D721Med (cell line): ENCODE measurements at places on chromosomes 7 and 10.

DNA sequence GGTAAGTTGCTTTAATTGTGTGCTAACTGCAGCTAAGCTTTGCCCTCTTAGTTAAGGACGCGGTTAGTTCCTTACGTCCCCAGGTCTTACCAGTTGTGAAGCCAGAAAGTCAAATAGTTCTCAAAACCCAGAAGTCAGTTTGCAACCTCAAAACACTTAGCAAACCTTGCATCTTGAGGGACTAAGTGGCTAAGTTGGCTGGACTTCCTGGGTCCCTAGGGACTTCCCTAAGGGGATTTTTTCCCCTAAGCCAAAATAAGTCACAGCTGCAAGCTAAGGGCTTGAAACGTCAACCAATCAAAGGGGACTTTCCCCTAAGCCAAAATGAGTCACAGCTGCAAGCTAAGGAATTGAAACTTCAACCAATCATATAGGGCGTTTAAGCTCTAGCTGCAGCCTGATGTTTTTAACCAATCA, 36.2 kb upstream of the HECW1 start:
- DNase-seq = no peak

DNA sequence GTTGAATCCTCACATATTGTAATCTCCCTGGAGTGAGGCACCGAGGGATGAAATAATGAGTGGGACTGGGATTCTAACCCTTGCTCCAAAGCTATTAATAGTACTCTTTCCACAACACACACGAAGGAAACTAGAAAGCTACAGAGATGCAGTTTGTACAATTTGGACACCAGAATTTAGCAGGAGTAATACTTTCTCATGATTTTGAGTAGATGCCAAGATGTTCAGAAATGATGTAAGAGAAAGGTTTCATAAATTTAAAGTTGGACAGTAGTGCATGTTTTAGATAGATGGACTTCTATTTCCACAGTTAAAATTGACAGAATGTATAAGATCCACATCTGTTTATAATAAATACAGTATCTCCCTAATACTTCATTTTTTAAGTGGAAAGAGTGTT, 46.5 kb downstream of the PRR15 start:
- DNase-seq = no peak

DNA sequence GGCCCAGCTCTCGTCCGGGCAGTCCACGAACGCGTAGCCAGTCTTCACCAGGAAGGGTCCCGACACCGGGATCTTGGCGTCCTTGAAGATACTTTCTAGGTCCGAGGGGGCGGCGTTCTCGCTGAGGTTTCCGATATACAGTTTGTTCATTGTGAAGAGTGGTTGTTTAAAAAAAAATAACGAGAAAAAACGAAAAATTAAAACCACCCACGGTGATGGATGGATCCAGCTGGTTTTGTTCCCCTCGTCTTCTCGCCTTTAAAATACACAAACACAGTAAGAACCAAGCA, 385 bp downstream of the IGF2BP3 start:
- DNase-seq = no peak

DNA sequence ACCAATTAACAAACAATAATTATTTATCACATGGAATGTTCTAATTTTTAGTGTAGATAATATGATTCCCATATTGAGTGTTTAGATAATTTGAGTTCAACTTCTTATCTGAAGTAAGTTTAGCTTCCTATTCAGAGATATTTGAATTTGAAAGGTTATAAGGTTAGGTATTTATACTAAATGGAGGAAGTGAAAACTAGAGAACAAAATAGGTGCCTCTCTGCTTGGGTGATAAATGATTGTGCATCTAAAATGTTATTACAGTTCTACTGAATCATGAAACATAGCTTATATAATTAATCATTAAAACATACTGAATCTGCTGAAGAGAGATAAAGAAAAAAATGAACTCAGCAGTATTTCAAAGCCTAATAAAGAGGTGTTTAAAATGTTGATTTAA, 1174.3 kb downstream of the XPNPEP1 start:
- no peak for DNase-seq

- no peak for DNase-seq
These were observed 145.4 kb downstream of the BUB3 start for GRCh38 chr10:123299598-123299997.

- no peak for DNase-seq
These were observed 75.0 kb downstream of the NKX6-2 start for GRCh38 chr10:132710746-132711612.

DNA sequence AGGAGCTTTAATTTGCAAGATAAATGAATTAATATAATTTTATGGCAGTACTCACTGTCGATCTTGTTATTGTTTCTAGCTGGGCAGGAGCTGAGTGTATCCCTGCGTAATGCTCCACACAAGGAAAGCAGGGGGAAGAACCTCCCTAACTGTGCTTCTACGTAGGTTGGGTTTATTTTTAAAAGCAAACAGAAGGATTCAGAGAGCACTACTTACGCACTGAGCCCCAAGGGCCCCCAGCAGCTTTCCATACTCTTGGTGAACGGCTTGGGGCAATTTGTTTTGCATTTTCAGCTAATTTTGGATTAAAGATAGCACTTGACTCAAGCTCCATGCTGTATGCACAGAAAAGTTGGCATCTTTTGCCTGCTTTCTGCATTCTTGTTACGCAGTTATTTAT, 9.6 kb downstream of the DUSP5 start:
- DNase-seq = no peak

DNA sequence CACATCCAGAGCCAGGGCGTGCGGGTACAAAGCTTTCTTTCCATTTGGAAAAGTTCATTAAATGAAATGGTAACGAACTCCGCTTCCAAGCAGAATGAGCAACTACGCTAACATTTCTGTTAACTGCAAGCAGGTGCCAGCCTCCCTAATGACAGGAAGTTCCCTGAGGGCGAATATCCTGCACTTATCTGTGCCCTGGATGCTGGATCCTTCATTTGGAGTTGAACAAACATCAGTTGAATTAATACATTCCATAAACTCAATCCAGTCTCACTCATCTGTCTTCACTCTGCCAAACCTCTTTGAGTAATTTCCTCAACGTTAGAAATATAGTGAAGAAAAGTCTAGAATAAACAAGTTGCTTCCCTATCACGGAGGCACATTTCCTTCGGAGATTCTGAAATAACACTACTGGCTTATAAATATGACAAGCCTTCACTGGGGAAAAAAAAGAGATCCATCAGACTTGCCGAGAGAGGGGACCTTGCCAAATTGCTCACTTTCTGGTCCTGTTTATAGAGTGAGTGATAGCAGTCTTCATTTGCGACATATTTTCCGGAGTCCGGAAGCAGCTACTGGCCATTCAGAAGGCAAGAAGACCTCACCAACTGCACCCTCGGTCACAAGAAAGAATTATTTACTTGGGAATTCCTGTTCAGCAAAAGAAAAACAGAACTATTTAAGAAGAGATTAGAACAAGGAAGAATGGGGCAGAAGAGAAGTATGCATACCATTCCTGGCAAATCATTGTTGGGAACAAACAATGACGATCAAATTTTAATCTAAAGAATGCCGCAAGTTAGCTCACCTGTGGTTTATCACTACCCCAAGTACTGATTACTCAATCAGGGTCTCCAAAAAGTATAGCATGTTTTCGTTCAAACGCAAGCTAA, 196.4 kb downstream of the FAM107B start:
- DNase-seq = no peak

DNA sequence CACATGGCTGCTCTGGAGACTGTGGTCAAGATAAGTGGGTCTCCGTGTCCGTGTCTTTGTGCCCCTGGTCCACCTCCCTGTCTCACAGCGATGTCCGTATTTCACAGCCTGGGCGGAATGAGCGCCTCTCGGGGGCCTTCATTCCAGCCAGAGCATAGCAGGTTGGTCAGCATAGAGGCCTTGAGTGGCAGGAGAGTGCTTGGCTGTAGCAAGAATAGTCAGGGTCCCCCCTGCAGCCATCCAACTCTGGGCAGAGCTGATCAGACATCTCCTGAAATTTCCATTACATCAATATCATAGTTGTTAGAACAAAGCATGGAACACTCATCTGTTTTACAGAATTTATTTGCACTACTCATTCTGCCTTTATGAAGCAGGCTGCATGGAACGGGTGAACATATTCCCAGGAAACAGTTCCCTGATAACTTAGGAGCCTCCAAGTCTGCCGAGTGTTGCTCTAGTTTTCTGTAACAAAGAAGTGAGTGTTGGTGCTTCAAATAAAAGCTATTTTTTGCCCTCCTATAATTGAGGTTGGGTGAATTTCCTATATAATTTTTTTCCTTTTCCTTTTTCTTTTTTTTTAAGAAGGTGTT, 255.3 kb downstream of the INHBA start:
- no peak for DNase-seq

- DNase-seq = no peak
These were observed 822.3 kb downstream of the PHTF2 start for GRCh38 chr7:78620920-78621319.

GRCh38 chr10:69398466-69398865, 18.3 kb downstream of the TACR2 start:
- DNase-seq = no peak

DNA sequence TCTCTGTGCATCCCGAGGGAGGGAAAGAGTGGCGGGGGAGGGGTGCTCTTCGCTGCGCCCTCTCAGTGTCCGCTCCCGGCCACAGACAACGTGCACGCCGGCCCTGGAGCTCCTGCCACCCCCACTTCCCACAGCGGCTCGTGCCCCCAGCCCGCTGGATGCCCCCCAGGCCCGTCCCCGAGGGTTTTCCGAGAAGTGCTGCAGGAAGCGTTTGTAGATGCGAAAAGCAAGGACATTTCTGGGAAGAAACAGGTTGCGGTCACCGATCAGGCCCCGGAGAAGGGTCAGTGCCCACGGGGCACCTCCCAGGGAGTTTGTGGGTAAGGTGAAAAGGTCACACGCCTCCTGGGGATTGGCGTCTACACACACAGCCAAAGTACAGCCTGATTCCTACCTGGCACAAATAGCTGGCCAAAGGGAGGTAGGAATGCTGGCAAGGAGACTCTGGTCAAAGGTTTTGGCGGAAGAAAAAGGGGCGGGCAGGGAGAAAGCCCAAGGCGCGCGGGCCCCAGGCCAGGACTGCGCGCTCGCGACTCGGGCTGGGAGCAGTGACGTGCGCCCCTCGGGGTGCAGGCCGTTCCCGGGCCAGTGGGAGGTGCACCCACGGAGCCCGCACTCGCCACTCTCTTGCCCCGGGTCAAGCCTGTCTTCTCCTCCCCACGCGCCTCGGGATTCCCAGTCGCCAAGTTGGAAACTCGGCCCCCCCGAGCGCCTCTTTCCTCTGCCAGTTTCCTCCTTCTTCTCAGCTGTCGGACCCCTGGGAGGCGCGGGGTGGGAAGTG, 1.5 kb upstream of the NRP1 start:
- no peak for DNase-seq
